ENCODE measurements at places on chromosomes 5 and 9.

GRCh38 chr5:57306359-57306758 lies 132.5 kb downstream of the GPBP1 start:
- no peak for DNase-seq

DNA sequence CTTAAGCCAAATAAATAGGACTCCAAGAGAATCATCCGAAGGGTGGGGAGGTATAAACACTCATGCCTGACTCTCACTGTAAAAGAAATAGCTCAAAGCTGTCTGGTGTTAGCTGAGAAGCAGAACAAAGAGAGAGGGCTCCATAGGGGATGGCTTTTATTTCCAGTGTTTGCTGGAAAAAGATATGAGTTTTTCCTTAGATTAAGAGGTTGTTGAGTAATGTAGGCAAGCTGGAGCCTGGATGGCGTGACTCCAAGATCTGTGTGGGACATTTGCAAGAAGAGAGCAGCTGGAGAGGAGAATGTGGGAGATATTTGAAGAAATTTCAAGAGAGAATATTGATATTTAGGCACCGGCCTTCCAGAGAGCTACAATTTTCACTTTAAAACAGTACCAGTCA lies 793.7 kb upstream of the RGMB start:
- no peak for DNase-seq

DNA sequence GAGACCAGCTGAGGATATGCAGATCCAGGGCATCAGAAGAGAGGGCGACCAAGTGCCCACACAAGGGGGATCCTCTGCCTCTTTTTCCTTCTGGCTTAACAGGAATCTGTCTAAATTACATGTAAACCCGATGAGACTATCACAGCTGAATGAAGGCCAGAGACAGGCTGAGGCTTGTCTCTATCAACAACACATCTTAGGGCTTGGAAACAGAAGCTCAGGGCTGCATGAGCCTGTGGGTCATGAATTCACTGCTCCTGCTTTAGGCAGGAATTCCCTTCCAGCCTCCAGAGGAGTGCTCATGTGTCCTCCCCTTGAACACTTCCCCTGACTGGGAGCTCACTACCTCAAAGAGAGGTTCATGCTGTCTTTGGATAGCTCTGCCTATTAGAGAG lies 106.1 kb upstream of the PHYKPL start:
- DNase-seq = no peak

DNA sequence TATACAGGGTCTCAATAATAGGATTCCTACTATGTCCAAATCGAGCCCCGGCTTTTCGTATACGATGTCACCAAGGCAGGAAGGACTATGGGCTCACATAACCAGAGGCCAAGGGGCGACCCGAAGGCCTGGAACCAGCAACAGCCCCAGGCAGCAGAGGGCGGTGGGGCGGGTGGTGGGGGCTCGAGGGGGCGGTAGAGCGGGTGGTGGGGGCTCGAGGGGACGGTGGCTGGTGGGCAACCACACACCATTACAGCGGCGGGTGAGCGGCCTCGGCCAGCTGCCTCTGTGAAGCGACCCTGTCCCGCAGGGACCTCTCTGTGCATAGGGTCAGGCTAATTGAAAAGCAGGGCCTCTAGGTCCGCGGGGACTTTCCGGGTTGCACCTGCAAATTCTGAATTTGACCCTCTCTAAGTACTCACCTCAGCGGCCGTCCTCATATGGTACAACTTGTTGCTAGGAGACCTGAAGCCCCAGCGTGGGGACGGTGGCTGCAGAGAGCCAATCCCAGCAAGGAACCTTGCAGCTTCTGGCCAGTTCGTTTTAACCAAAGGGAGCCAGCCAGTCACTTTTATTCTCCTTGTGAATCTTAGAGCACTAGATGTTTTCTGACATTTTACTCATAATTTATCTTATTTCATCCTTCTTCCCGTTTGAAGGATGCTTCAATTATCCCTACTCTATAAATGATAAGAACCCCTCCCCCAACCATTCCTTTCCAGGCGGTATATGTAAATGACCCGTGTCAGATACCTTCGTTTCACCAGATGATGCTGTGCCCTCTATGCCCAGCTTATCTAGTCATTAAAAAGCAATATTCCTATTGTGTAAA lies at the start of gene NME5:
Gene NME5 (minus strand): TSS at position 480 of the 832 bp plus-strand sequence. CDS start 648 bp downstream, outside the sequence.
- DNase-seq = no peak

DNA sequence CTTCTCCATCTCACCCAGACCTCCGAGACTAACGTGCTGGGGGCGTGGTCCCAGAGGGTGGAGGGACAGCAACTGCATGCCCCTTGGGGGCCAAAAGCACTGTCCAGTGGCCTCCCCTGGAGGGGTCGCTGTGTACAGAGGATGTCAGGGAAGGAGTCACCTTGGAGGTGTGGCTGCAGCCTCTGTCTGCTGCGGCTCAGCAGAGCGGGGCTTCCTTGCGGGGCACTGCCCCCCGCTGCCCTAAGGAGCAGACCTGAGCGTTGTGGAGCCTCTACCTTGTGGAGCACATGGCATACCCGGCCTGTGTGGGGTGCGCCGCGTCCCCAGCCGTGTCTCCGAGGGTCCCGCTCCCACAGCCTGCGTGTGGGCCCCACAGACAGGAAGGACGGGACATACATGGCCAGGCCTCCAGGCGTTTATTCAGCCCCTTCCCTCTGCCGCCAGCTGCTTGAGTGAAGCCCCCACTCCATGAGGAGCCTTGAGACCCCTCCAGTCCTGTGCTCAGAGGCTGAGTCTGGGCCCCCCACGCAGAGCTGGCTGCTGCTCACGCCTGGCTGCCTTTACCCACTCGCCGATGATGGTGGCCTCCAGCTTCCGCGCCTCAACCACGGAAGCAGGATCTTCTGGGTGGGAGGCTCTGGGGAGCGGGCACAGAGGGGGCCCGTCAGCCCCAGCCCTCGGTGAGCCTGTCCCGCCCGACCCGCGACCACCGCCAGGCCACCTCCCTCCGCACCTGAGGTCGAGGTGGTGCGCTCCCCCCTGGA lies 4.2 kb downstream of the DPP7 start:
- no peak for DNase-seq

GRCh38 chr5:34030048-34030447 lies 13.0 kb downstream of the C1QTNF3 start:
- no peak for DNase-seq

DNA sequence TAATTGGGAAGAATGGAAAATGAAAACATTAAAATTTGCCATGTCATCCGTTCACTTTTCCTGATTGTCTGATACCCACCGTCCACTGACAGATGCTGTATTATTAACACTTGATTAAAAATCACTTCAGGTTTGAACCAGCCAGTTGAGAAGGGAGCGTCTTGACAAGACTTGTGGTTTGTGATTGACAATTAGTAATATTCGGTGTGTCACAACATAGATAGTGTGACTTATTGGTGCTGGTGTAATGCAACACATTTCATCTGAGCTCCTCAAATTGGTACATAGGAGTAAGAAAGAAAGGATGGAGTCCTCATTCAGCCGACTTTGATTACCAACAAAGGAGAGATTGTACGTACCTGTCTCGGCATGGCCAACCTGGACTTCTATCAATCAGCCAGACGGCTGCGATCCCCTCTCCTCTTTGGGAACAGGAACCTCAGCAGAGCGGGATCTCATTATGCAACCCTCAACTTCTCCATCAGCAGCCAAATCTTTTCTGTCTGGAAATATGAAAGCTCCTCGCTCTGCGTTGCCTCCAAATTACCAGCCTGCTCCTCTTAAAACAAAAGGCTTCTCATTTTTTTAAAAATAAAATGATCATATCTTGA lies 211.7 kb upstream of the MVB12B start:
- DNase-seq = no peak

GRCh38 chr5:96149546-96149945 lies 187.9 kb upstream of the ELL2 start:
- no peak for DNase-seq

DNA sequence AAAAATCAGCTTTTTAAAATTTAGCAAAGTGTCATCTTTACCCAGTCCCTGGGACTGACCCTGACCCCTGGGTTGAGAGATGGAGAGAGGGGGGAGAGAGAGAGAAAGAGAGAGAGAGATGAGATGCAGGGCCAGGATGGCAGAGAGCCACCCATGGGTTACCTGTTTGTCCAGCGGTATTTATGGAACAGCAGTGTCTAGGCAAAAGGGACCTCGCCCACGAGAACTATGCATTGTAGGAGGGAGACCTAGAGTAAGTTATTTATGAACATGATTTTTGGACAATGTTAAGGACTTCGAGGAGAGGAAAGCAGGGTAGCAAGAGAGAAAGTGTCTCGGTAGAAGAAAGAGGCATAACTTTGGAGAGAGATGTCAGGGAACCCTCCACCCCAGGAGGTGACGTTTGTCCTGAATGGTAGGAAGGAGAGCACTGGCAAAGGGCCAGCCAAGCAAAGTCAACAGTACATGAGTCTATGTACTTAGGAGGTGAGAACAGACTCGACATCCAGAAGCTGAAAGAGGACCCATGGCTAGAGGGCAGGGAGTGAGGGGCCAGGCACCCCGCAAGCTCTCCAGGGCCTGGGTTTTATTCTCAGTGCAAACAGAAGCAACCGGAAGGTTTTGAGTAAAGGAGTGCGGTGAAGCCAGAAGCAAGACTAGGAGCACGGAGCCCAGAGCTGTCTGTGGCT lies 30.5 kb upstream of the MSX2 start:
- DNase-seq = no peak

DNA sequence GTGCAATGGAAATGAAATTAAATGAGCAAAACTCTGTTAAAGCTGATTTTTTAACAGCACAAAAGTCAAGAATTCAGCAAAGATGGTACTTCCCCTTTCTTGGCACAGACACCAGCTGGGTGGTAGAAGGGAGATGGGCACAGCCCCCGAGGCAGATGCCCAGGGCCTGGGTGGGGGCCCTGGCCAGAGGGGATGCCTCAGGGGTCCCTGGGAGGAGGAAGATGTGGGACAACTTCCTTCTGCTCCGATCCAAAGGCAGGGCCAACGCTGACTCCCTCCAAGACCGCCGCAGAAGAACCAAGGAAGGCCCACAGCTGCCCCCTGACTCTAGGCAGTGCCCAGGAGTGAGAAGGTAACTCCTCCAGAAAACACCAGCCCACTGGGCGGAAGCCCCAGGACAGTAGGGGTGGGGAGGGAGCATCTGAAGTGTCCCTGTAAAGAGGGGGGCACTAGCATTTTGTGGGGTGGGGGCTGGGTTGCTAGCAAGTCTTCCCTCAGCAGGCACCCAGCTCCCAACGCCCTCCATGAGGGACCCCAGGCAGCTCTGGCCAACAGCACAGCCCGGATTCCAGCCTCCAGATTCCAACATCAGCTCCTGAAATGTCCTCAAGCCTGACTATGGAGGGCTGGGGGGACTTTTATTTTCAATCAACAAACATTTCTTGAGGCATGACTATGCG lies 4.9 kb downstream of the NACC2 start:
- no peak for DNase-seq

GRCh38 chr5:84715091-84715490 lies 330.4 kb upstream of the EDIL3 start:
- no peak for DNase-seq

- DNase-seq = peak; percentile 64
These were observed 21.7 kb downstream of the CXXC5 start for GRCh38 chr5:139669662-139670368.

DNA sequence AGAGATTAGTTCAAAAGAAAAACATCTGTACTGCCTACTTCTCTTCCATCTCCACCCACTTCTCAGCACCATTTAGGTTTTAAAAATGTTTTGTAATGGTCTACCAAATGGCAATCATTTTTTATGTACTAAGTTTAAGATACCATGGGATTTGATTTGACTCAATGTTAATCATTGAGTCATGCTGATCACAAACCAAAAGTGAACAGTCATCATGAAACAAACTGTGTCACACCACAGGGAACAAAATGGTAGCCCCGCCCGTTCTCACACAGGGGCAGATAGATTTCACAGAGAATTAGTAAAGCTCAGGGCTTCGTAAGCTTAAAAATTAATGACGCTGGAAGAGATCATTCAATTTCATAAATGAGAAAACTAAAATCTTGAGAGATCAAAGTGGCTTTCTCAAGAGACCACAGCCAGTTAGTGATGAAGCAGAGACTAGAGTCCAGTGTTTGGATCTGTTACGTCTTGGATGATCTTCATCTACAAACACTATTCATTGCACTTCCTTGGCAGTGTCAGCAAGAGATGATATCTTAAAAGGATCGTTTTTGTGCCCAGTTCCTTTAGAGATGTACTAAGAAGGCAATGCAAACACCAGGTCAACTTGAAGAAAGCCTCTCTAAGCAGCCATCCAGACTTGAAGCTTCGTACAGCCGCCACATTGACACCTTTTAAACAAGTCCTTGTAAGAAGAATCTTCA lies 33.9 kb upstream of the TRIO start:
- no peak for DNase-seq

- DNase-seq = no peak
These were observed 10.3 kb upstream of the GPBP1 start for GRCh38 chr5:57163553-57164006.

GRCh38 chr9:92966518-92966800 lies 19.1 kb downstream of the FGD3 start:
- no peak for DNase-seq

DNA sequence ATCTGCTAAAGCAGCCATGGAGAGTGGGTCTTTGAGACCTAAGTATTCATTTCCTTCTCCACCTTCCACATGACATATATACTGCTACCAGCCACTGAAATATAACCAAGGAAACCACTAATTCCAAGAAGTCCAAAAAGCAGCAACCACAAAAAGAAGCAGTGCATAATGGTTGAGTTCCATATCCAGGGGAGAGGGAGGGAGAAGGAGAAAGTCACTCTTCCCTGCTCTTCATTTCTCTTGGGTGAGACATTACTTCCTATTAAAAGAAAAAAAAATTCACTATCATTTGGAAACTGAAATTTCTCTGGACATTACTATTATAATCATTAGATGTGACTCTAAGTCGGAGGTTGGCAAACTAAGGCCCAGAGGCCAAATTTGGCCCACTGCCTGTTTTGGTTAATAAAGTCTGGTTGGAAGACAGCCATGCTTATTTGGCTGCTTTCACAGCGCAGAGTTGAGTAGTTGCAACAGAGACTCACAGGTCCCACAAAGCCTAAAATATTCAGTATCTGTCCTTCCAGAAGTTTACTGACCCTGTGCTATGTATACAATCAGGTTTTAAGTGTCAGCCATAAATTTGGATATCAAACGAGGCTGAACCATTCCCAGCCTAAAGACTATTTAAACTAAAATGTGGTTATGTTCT lies 168.6 kb downstream of the MPDZ start:
- DNase-seq = no peak

DNA sequence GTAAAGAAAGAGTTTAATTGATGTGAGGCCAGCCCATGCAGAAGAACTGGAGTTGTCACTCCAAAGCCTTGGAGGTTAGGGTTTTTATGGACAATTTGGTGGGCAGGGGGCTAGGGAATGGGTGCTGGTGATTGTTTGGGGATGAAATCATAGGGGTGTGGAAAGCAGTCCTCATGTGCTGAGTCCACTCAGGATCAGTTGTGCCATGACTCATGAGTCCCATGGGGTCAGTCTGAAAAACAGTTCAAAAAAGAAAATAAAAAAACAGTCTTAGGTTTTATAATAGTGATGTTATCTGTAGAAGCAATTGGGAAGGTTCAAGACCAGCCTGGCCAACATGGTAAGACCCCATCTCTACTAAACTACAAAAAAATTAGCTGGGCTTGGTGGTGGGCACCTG lies 162.3 kb downstream of the KDM4C start:
- DNase-seq = no peak
